Putamen (tissue), 1 donor: ENCODE measurements at places on chromosomes 2 and 18.

DNA sequence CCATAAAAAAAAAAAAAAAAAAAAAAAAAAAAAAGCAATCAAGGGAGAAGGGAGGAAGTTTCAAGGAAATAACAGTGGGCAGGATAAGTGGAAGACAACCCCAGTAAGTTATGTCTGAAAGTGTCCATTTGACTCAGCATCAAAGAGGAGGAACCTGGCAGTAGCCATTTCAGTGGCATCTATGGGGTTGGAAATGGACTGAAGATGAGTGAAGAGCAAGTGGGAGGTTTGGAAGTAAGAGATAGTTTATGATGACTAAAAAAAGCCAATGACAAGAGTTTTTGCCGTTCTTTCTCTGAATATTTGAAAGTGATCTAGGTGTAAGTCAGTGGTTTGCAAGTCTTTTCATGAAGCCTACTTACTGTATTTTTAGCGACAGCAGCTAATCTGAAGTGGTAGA lies 9.2 kb upstream of the SELENOI start:
- DNase-seq = no peak

DNA sequence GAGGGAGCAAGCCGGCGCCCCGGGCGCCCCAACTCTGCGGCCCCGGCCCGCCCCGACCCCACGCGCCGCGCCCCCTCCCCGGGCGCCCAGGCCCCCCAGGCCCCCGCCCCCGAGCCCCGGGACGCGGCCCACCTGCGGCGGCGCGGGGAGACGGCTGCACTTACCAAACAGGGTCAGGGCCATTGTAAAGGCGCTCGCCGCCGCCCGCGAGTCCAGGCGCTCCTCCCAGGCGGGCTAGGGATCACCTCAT lies 526 bp downstream of the CHN1 start:
- DNase-seq = no peak

DNA sequence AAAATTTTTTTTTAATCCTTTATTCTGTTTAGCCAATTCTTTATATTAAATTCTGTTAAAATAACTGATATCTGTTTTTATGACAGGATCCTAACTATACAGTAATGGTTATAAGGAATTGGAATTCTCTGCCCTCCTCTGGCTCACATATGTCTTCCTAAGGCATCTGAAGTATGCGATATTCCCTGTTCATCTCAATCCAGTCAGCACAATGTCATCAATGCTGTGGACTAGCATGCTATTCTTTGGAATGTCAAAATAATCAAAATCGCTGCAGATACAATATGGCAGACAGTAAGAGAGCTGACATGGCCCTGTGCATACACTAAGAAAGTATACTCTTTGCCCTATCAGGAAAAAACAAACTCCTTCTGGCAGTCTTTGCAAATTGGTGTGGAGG lies 107.6 kb downstream of the AP1S3 start:
- DNase-seq = no peak

- DNase-seq = no peak
Observed at GRCh38 chr2:9764153-9764778, 79.0 kb upstream of the TAF1B start.

DNA sequence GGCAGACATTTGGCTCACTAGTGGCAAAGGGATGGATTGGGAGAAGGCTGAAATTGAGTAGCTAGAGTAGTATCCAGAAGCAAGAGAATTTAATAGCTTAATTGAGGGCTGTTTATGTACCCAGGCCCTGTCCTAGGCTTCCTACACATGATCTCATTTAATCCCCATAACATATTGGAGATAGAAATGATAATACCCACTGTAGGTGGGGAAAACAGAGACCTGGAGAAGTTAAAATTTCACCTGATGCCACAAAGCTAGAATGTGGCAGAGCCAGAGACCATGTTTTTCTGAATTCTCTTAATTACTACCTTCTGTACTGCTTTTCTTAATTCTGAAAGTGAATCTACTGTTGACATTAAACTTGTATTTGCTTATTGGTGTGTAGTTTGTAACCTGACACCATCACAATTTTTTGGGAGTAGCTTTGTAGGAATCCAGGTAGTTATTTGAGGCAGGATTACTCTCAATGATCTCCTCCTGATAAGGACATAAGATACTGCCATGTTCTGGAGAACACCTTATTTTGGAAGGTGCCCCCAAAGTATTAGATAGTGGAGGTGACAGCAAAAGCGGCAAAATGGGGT lies 42.2 kb downstream of the RAB10 start:
- no peak for DNase-seq

GRCh38 chr2:68241732-68242131 lies 10.6 kb downstream of the PPP3R1 start:
- no peak for DNase-seq

GRCh38 chr18:74494514-74494913 lies 1.6 kb upstream of the CNDP2 start:
- no peak for DNase-seq

GRCh38 chr2:206164261-206164862 lies 4.7 kb downstream of the EEF1B2 start:
- DNase-seq = peak; percentile 26

DNA sequence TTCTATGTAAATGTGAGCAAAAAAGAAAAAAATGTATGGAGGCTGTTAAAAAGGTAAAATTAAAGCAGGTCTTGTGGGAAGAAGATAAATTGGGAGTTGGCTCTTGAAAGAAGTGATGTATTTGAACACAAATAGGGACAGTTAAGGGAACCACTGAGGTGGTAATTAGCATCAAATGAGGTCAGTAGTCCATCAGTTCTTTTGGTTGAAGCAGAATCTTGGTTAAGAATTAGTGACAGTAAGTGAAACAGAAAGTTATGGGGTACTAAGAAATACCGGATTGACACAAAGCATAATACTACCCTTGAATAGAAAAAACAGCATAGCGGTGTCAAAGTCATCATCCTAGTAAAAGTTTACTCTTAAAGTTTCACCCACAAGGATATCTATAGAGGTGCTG lies 352.6 kb upstream of the VRK2 start:
- no peak for DNase-seq

GRCh38 chr2:105789745-105790460 lies 45.2 kb downstream of the NCK2 start:
- no peak for DNase-seq

DNA sequence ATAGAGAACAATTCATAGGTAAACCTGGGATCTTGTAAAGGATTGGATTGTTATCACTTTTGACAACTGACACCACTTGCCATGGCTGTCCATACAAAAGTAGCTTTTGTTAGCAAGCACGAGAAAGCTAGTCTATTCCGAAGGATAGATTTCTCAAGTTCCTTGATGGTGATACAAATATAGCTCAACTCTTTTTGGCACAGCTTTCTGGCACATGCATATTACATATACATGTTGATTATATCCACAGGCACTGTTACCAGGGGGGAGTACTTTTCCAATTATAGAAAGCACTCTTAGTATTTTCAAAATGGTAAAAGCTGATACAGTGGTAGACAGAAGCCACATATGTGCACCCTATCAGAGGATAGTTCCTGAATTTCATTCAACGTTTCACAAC lies 168.9 kb downstream of the UPP2 start:
- no peak for DNase-seq

DNA sequence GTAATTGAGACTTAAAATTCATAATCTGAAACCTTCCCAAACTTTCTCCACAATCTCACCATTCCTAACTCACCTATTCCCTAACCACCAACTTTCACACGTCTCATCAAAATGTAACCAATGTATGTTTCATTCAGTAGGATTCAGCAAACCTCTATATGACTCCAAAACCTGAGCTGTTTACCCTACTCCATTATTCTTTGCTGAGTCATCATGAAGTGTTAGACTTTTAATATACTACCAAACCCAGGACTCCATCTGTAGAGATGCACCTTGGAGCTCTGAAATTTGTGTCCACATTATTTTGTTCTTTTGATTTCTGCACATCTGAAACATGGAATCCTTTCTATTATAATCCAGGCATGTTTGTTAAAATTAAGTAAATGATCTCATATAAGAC lies 727.0 kb upstream of the PIK3C3 start:
- DNase-seq = no peak

GRCh38 chr2:102004581-102004980 lies 12.8 kb downstream of the IL1R2 start:
- no peak for DNase-seq

GRCh38 chr18:13464432-13465123 lies 246.0 kb downstream of the LDLRAD4 start:
- DNase-seq = no peak

DNA sequence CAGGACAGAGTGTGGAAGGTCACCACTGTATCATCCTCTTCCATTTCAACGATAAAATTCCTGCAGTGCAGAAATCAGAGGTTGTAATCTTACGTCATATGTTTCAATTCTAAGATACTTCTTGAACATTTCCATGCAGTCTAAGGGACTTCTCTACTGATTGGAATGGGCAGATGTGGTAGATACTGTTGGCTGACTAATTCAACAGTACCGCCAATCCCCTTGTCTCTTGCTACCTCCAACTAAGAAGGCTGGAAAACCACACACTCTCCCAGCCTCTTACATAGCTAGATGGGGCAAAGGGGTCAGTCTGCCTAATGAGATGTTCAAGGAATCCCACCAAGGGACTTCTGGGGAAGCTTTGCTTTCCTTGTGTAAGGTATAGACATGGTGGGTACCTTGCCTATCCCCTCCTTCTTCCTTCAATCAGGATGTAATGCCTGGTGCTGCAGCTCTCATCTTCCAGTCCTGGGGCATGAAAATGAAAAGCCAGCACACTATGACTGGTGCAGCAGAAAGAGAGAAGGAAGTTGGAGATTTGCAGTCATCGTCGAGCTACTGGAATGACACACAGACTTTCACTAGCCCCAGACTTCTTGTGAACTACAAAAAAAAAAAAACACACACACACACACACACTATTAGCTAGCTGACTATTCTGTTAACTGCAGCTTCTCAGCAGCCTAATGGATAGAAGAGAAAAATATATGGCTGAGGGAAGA lies 84.1 kb downstream of the ALPK2 start:
- no peak for DNase-seq

GRCh38 chr2:160336635-160337034 lies 136.6 kb upstream of the ITGB6 start:
- DNase-seq = no peak

DNA sequence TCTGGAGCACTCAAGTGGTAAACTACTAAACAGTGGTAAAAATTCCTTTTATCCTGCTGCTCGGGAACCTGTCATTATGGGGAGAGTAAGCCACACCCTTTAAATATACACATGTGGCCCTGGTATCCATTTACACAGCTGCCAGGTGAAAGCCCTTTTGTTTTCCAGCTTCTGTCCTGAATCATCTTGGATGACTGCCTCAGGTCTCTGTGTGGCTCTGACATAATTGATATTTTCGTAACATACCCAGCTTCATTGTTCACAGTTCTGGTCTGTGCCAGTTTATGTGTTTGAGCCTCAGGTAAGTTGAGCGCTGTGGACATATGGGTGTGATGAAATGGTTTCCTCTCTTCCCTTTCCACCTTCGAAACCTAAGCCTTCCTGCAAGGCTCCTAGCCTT lies 15.7 kb upstream of the TTC39C start:
- DNase-seq = no peak

GRCh38 chr2:207219676-207220501 lies 54.1 kb upstream of the KLF7 start:
- no peak for DNase-seq

- DNase-seq = peak; percentile 52
Observed at GRCh38 chr2:103161456-103162289, 399.8 kb downstream of the TMEM182 start.

- DNase-seq = no peak
Observed at GRCh38 chr2:73981081-73982001, 3.4 kb upstream of the TET3 start.

DNA sequence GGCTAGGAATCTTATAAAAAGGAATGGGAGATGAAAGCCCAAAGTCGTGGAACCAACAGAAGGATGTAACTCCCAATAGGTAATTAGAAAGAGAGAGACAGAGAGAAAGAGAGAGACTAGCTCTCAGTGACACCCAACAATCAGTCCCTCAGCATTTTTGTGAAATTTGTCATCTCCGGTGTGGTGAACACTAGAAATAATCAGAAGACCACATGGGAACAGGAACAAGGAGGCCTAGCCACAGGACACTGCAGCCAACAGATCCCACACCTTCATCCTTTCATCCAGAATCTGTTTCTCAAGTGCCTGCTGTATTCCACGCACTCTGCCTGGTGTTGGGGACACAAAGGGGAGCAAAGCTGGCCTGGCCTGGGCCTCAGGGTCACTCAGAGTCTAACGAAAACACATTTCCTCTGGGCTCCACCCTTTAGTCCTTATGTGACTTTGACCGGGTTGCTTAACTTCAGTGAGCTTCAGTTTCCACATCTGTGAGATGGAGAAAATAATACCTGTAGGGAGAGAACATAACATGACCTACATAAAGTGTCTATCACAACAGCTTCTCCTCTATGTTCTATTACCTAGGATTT lies 53.1 kb downstream of the EHD3 start:
- DNase-seq = no peak

GRCh38 chr2:169715379-169716237 lies 18.0 kb upstream of the KLHL23 start:
- DNase-seq = no peak

DNA sequence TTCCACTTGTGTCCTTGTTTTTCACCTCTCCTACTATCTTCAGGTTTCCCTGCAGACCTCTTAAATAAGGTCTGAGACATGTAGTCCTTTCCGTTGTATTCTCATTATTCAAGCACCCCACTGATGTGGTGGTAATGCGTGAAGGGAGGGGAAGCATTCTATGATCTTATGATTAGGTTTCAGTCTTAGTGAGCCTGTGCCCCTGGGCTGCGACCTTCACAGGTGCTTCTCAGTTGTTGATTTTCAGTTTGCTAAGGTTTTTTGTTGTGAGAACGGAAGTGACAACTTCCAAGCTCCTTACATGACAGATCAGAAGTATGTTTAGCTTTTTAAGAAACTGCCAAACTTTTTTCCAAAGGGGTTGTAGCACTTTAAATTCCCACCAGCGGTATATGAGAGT lies 41.3 kb downstream of the VPS54 start:
- no peak for DNase-seq

DNA sequence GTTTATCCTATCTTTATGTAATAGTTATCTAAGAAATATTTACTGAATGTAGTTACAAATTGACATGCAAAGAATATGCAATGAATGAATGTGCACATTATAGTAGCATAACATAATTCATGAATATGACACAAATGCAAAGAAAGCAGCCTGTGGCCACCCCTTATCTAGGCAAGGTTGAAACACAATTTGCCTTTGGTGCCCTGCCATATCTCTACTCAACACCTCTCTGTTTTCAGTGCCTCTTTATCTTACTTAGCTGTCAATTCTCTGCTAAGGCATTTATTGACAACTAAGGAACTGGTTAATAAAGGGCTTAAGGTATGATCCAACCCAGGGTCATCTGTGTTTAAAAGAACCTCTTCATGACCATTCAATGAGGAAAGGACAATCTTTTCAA lies 18.9 kb downstream of the REV1 start:
- DNase-seq = no peak

DNA sequence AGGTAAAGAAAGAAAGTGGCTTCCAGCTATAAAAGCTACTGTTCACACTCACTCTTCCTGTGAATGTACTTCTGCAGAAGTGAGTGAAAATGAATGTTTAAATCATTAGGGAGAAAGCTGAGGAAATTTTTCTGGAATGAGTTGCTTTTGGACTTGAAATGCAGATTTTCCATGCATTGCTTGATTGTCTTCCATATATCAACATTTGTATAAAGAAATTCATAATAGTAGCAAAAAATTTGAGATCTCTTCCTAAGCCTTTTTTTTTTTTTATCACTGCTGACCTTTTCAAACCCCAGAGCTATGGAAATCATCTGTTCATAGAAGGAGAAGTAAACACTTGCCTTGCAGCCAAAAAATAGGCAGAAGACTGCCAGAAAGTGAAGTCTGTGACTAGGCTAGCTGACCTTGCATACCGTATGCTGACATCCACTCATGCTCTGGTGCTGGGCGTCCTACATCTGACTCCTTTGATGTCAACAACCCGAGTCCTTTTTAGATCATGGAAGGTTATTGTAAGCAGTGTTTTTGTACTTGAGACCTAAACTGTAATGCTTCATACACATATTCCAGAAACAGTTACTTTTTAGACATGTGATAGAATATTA lies 154.5 kb upstream of the RASGRP3 start:
- no peak for DNase-seq
